Left renal pelvis (tissue), 4 donors: ENCODE measurements at places on chromosomes 4 and X.

DNA sequence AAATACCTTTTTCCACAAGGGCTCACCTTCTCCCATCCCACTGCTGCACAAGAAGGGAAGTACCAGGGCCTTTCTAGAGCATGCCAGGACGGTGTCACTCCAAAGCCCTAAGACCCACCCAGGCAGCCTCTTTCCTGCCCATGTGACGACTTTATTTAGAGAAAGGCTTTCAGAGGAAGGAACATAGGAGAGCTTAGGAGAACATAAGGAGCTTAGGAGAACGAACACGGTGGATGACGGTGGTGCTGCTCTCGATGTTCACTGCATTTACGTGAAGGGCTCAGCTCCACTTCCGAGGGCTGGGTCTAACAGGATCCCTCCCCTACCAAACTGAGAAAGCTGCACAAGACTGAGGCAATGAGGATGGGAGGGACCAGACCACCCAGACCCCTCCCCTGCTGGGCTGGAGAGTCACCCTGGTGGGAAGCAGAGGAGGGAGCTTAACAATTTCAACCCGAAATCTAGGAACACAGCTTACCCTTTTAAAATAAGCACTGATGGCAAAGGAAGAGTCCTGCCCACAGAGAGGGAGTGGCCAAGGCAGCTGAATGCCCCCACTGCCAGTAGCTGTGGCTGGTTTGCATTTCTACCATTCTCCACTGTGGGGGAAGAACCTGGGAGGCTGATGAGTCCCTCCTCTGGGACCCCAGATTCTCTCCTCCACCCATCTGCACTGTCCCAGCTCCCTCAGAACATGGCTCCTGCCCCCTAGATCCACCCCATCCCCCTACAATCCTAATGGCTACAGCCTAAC lies 29.8 kb downstream of the ZFYVE28 start:
- DNase-seq, result no peak

GRCh38 chr4:55636656-55636999 lies 530 bp upstream of the NMU start:
- DNase-seq, result no peak

GRCh38 chr4:108130955-108131354 lies 37.8 kb downstream of the LEF1 start:
- no peak for DNase-seq

DNA sequence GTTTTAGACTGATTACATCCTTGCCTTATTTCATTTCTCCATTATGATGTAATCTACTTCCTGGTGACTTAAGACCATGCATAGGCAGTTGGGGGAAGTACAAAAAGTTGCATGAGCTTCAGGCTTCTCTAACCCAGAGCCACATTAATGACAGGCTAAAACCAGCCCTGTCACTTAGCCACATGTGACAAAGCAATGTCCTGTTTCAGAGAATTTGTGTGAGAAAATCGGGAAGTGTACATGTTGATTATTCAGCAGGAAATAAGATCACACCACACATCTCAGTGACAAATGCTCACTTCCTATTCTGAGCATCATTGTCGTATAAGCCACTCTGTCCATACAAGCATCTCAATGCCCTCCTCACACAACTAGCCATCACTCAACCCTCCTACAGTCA lies 98.5 kb upstream of the MAGEB16 start:
- no peak for DNase-seq

DNA sequence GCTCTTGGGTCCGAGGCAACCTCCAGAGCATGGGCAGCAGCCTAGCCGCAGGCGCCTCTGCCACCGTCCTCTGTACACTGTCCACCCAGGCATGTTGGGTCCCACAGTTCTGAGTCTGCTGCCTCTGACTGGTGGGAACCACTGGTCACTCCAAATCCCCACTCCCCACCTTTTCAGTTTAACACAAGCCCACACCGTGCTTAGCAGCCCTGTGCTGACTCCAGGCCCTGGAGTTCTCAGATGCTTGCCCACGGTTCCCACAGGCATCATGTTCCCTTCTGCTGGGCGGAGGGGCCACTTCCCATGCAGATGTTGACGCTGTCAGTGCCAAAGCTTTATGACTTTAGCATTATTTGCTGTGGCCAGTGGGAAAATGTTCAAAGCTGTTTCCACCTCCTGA lies 104.5 kb downstream of the SCD5 start:
- no peak for DNase-seq

- no peak for DNase-seq
Observed at GRCh38 chrX:21816136-21816535, 23.3 kb upstream of the MBTPS2 start.

DNA sequence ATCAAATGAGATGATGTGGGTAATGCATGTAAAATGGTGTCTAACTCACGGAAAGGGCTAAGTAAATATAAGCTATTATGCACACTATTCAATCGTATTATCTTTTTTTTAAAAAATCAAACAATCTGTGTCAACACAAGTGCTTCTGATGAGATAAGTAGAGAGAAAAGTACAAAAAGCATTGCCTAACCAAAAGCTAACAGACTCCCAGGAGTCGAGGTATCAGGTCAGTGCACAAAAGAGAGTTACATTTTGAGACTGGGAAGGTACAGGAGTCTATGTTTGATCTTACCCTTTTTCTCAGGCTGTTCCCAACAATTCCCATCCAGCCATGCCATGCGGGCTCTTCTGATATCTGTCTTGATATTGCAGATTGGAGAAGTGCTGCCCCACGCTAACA lies 203.3 kb upstream of the ZIC3 start:
- no peak for DNase-seq

GRCh38 chrX:2584251-2585157 lies 83.7 kb upstream of the DHRSX start:
- no peak for DNase-seq

- DNase-seq, result no peak
Observed at GRCh38 chrX:108216919-108217571, 125.5 kb downstream of the ATG4A start.
